Right atrium auricular region (tissue), 2 donors: ENCODE measurements at places on chromosomes 1 and 21.

GRCh38 chr1:230220478-230220877 is 153.4 kb downstream of the GALNT2 start:
- DNase-seq, result no peak

DNA sequence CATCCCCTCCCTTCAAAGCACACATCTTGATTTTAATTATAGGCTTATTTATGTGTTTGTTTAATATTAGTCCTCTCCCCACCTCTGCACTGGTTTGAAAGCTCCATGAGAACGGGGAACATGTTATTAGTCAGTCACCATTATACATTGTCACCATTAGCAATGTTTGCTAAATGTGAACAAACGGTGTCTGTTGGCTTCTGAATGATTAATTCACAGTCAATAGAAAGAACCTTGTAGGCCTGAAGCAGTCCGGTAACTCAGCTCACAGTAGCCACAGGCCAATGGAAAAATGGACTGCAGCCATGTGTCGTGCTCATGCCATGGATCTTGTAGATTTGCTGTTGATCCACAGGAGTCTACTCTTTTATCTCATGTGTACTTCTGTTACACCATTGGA is 49.7 kb upstream of the NHLH2 start:
- DNase-seq, result no peak

DNA sequence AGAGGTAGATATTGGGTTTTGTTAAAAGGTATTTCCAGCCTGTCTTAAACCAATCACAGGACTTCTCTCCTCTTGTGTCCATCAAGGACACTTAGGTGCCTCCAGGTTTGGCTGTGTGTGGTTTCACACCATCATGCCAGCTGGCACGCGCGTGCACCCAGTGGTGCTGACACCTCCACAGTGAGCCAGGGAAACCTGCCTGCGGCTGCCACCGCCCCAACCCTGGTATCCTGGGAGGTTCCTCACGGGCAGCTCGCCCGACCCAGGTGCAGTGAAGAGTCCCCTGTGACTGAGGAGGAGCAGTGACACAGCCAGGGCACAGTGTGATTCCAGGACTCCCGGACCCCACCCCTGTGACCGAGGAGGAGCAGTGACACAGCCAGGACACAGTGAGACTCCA is 13.2 kb upstream of the COL6A2 start:
- no peak for DNase-seq

GRCh38 chr1:229691362-229691761 is 65.3 kb downstream of the URB2 start:
- DNase-seq, result peak; percentile 26

DNA sequence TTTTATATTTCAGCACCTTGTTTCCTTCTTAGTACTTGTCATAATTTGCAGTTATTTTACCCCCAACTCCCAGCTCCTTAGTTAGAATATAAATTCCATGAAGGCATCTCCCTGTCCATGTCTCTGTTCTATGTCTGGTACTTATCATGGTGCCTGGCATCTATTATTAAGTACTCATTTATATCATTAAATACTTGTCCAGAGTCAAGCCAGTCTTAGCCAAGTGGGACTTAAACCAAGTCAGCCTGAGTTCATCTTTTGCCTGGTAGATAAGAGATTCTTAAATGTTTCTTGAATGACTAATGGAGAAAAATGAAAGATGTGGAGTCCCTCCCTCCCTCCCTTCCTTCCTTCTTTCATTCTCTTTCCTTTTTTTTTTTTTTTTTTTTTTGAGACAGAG is 9.4 kb downstream of the SLC25A44 start:
- no peak for DNase-seq

- no peak for DNase-seq
Observed at GRCh38 chr1:201905234-201905890, 16.7 kb downstream of the SHISA4 start.

GRCh38 chr1:32963746-32964460 is 706 bp downstream of the RNF19B start:
- no peak for DNase-seq
